ENCODE measurements at places on chromosomes 13 and 19.

DNA sequence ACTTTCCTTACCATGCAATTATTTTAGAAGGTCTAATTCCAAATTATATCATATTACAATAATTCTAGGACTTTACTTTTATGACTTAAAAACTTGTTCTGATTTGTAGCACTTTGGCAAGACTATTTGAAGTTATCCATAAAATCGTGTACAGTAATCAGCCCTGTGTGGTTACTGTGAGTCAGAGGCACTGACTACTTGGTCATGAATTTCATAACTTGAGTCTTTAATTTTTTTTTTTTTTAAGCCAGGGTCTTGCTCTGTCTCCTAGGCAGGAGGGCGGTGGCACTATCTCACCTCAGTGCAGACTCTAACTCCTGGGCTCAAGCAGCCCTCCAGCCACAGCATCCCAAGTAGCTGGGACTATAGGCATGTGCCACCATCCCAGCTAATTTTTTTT is 1319.2 kb upstream of the SLC10A2 start:
- DNase-seq = no peak

GRCh38 chr13:50699874-50700663 is 143.4 kb downstream of the DLEU7 start:
- DNase-seq = no peak

GRCh38 chr13:51246025-51246417 is 23.8 kb downstream of the FAM124A start:
- DNase-seq = no peak

GRCh38 chr13:81745391-81745790 is 1404.5 kb upstream of the SPRY2 start:
- DNase-seq = no peak

GRCh38 chr19:46764817-46765291 is 18.6 kb upstream of the STRN4 start:
- DNase-seq = no peak

DNA sequence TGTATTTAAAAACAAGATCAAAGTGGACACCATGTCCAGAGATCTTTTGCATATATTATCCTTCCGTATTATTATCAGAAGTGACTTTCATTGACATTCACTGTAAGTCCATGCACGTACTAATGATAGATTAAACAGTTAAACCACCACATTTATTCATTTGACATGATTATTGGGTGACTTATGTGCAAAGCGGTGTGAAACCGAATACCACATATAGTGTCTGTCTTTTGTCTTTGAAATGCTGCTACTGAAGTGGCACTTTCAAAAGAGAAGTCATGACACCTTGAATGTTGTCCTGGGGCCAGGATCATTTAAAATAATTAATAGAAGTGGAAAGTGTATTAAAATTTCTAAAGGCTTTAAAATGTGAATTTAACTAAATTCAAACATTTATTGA is 100.1 kb downstream of the ERCC5 start:
- no peak for DNase-seq

GRCh38 chr13:84951128-84951527 is 848.1 kb downstream of the SLITRK6 start:
- DNase-seq = no peak

- DNase-seq = no peak
Measured at GRCh38 chr19:1408300-1409203, 1.2 kb downstream of the DAZAP1 start.

DNA sequence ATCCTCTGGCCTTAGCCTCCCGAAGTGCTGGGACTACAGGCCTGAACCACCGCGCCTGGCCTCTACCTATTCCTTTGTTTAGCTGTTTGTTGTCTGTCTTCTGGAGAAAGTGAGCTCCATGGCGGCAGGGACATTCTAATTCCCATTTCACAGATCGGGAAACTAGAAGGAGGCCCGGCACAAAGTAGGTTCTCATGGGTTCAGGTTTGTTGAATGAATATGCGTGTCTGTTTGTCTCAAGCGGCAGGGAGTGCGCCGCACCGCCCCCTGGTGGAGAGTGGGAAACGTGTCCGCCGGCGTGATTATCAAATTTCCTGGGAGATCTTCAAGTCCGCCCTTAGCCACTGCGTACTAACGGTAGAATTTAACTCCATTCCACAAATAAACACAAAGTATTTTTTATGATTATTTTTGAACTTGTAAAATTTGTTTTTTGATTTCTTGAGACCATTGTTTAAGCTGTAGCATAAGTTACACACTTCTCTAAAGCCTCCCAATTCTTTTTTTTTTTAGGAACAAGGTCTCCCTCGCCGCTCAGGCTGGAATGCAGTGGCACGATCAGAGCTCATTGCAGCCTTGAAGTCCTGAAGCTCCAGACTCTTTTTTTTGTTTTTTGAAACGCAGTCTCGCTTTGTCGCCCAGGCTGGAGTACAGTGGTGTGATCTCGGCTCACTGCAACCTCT is 8.9 kb upstream of the CCDC9 start:
- peak; percentile 80 for DNase-seq

GRCh38 chr13:72198967-72199560 is 332.1 kb upstream of the DACH1 start:
- no peak for DNase-seq

- DNase-seq = peak; percentile 49
Measured at GRCh38 chr19:10501971-10502523, 1.1 kb downstream of the KEAP1 start.

DNA sequence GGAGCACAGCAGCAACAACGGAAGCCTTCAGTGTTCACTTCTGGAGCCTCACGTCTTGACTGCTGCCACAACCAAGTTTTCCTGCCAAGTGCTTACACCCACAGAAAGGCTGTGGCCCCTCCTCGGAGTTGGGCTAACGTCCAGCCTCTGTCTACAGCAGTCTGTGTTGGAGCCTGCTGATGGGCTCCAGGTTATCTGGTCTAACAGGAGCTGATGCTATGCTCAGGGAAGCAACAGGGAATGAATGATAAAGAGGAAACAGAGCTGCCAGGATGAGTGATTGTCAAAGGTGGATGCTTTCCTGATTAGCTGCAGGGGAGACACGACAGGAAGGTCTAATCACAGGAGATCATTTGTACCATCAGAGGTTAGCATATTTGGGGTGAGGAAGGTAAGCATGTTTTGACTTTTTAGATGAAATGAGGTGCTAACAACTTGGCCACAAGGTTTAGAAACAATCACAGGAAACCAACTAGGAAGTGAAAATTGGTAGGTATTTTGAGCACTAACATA is 53.8 kb upstream of the RCBTB2 start:
- no peak for DNase-seq

DNA sequence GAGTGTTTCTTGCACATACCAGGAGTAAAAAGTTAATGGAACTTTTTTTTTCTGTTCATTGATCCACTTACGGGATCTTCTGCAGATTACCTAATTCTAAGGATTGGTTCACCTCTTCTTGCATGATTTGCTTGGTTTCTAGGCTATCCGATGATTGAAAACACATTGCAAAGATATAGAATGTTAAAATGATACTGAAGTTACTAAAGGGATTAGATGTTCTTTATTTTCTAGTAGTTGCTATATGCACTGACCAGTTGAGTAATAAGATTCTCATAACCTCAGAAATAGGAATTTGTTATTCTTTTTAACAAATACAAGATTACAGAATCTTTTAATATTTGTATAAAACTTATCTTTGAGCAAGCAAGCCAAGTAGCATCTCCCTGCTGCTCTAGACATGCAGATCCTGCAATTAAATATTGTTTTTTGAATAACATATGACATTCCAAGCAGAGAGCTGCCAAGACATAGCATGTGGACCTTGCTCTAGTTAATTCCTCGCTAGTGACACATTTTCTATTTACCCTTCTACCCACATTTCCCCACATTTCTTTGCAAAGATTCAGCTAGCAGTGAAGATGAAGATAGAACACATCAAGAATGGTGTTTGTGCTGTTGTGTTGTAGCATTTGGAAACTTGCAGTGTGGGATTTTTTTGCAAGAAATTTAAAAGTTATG is 51.7 kb upstream of the RNF113B start:
- DNase-seq = no peak

DNA sequence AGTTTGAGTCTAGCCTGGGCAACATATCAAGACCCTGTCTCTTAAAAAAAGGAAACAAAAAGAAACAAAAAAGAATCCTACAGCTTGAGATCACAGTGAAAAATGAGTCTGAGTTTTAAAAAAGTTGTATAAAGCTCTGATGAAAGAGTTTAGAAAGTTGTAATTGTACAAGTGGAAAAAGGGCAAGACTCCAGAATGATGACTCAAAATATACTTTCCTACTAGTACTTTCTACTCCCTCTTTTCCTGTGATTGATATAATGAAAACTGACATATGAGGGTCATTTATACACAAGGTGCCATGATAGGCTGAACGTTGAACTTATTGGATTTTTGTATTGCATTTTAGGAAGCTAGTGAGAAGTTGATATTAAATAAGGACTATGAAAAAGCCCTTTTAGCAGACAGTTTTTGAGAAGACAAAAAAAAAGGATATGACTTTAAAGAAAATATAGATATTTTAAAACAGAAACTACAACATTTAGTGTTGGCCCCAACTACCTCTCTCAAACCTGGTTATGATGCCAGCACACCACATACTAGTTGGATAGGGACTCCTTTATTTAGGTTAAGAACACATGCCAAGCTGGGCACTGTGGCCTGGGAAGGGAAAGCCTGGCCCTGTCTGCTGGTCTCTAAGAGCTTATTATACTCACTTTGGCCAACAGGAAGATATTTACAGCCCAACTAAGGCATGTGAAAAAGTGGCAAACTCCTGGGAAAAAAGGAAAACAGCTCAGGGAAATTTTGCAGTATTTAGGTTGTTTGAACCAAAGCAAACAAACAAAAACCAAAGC is 116.6 kb downstream of the KL start:
- DNase-seq = no peak

DNA sequence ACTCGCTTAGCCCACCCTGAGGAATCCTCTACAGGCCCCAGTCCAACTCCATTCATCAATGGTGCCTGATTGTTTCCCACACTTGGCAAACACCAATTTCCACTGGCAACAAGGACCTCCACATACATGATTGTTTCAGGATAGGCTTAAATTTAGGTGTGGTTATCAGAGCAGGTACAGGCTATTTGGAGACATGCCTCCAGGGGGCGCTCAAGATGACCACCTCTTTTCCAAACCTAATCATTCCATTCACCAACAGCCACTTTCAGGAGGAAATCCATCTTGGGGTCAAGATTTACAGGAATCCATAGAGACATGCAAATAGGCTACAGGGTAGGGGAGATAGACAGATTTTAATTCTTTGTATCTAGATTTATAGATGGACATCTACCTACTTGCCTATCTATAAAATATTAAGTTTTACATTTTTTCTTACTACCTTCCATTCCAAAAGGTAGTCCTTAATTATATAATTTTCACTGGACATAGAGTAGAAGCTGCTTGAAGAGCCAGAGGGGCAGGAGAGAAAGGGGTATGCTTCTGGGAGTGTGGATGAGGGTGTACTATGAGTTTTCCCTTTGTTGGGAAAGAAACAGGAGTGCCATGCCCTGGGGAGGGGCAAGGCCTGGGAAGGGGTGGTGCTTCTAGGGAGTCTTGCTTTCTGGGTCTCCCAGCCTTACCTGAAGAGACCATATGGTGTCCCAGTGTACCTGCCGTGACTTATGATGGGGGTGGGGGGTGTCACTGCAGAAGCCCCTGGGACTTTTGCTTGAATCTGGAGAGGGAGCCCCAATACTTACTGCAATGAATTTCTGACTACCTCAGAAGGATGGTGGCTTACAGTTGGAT is 14.1 kb upstream of the PCDH8 start:
- peak; percentile 72 for DNase-seq

DNA sequence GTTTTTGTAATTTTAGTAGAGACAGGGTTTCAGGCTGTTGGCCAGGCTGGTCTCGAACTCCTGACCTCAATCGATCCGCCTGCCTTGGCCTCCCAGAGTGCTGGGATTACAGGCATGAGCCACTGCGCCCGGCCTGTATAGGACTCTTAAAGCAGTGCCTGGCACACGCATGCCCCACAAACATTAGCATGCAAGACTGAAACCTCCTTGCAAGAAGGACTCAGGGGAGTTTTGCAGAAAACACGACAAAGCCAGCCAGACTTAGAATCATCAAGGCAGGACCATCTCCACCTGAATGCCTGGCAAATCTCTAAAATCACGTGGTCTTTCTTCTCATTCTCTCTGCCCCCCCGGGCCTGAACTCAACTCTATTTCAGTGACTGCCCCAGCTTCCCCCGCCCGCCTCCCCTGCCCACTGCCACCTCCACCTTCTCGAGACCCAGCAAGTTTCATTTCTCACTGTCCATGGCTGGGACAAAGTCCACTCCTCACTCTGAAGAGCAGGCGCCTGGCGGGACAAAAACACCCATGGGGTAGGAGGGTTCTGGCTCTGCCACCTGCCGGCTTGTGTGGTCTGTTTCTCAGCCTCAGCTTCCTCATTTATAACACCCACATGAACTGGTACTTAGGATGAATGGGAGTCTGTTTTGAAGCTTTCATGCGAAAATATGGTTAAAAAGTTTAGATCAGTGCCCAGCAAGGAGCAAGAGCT is 2.4 kb downstream of the TICAM1 start:
- DNase-seq = no peak

DNA sequence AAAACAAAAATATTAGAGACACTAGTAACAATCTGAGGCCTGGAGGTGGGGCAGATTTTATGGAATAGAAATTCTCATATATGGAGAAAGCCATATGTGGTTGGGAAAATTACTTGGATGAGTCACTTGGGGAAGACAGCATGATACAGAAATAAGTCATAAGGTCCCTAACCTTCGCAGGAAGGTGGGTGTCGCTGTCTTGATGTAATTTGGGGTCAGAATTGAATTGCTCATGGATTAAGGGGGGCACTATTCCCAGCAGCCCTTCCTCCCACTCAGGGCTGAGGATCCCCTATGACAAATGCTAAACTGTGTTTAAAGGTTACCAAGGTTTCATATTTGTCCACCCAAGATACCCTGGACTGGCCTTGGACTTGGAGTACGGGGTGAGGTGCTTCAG is 5.0 kb downstream of the RDH8 start:
- DNase-seq = no peak

GRCh38 chr13:104522235-104523072 is 1456.2 kb upstream of the SLC10A2 start:
- DNase-seq = no peak

- no peak for DNase-seq
Measured at GRCh38 chr19:40431698-40432097, 5.9 kb upstream of the SERTAD1 start.

GRCh38 chr13:33213797-33214196 is 71.8 kb downstream of the STARD13 start:
- no peak for DNase-seq

DNA sequence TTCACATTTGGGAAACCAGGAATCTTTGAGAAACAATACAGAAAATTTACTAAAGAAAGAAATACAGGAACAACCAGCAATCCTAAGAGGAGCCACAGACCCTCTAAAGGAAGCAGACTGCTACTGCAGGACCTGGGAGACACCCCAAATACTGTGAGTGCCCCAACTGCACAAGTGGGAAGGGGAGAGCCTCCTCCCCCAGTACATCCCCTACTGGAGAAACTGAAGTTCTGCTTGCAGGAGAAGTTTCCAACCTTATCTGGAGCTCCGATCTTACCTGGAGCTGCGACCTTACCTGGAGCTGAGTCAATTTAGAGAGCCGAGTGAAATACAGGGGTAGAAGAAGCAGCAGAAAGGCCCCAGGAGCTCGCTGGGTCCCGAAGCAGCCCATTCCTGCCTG is 236.4 kb upstream of the SPRY2 start:
- DNase-seq = peak; percentile 34
